ENCODE measurements at places on chromosomes 5 and 9. TPM values are rescaled to one million over a fixed set of nuclear protein-coding genes. Genes with fewer than 3 reads are reported as not detected.

NUTM2G gene
- not detected for total RNA-seq

FOXI1 gene
- not detected for total RNA-seq

PRUNE2 gene
- total RNA-seq, result 9.2 TPM

PCDHB10 gene
- 0.28 TPM for total RNA-seq

NR2F1 gene
- total RNA-seq, result 49.5 TPM

ENTREP1 gene
- total RNA-seq, result not detected

APBA1 gene
- total RNA-seq, result 7.1 TPM

PCDHB5 gene
- total RNA-seq, result 0.57 TPM

SEC24A gene
- total RNA-seq, result 16.9 TPM

ABCA2 gene
- total RNA-seq, result 20.0 TPM

PTGS1 gene
- total RNA-seq, result 52.2 TPM

OR4F3 gene
- 0.09 TPM for total RNA-seq

ADGRD2 gene
- total RNA-seq, result not detected

RMRP gene
- 90,129 TPM for total RNA-seq

CXCL14 gene
- 0.37 TPM for total RNA-seq

JADE2 gene
- total RNA-seq, result 19.7 TPM

CDO1 gene
- total RNA-seq, result 7.7 TPM

TRMO gene
- total RNA-seq, result 13.7 TPM

COL27A1 gene
- 7.1 TPM for total RNA-seq

NUP155 gene
- 23.6 TPM for total RNA-seq

SNX24 gene
- total RNA-seq, result 19.2 TPM

DUSP1 gene
- total RNA-seq, result 32.7 TPM

FAM169A gene
- 0.09 TPM for total RNA-seq

MEF2C gene
- 4.7 TPM for total RNA-seq

GMCL2 gene
- total RNA-seq, result not detected

PCDHGA7 gene
- total RNA-seq, result 4.1 TPM

PCDHGA2 gene
- 2.7 TPM for total RNA-seq

ABL1 gene
- total RNA-seq, result 68.1 TPM

Data from smooth muscle cell of bladder (primary cell).